ENCODE measurements at places on chromosomes 1 and 21.

- no peak for DNase-seq
Measured at GRCh38 chr1:180451504-180451903, 50.9 kb downstream of the ACBD6 start.

DNA sequence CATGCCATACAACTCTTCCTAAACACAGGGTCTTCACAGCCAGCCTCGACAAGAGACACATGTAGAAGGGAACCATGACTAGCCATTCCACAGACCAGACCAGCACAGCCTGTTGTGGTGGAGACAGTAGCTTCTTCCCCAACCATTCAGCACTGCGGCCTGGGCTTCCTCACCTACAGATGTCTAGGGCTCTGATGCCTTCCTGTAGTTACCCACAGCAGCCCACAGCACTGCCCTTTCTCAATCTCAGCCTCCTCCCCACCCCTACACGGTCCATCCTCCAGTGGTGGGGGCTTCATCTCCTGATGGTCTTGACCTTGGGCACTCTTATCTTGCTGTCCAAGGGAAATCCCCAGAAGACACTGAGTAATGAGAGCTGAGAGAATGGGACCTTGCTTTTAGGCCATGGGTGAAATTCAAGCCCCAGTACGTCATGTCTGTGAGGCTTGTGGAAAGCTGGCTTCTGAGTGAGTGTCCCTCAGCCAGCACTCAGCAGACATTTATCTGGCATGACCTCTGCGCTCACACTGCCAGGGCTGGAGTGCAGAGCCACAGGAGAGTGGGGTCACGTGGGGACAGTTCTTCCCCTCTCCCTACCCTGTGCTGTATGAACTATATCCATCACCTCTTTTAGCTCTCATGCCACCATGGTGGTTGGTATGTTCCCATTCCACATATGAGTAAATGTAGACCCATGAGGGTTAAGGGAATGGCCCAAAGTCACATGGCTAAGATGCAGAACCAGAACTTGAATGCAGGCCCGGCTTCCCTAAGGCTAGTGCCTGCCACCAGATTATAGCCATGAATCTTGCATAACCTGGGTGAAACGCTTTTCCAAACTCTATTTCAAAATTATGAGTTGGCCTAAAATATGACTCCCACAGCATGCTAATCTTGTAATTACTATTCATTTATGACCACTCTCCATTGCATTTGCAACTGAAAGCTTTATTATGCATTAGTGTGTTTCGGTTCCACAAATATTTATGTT is 104.7 kb downstream of the HIVEP3 start:
- no peak for DNase-seq

GRCh38 chr1:11061652-11062365 is 2.0 kb upstream of the SRM start:
- DNase-seq: no peak

DNA sequence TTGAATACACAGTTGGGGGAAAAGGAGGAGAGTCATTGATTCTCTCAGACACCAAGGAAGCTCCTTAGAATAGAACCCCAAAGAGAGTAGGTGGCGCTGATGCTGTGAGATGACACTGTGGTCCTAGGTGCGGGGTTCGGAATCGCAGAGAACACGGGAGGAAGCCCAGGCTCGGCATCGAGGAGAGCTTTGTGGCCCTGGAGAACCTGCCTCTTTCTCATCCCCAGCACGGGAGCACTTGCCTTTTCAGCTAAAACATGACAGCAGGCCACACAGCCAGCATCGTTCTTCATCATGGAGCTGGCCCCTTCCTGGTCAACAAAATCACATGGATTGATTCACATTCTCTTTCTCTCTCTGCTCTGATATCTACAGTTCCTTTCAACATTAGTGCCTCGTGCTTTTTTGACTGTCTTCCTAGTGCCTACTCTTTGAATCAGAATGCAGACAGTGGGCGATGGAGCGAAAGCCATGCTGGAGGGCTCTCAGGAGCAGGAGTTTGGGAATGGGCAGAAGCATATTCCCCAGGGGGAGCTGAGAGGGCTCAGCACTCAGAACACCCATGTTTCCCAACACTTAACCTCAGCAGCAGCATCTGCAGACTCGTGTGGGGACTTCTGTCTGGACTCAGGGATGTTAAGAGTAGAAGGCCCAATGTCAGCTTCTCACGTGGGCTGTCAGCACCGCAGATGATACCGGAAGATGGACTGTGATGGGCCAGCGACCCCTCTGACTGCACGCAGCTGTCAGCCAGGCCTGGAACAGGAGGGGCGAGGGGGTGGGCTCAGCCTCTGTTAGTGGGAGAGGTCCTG is 539.4 kb downstream of the KIF26B start:
- DNase-seq: no peak

GRCh38 chr1:224357626-224358124 is 996 bp downstream of the CNIH4 start:
- DNase-seq: peak; percentile 42

- DNase-seq: peak; percentile 50
Measured at GRCh38 chr1:205458777-205459566, 3.1 kb upstream of the BLACAT1 start.

DNA sequence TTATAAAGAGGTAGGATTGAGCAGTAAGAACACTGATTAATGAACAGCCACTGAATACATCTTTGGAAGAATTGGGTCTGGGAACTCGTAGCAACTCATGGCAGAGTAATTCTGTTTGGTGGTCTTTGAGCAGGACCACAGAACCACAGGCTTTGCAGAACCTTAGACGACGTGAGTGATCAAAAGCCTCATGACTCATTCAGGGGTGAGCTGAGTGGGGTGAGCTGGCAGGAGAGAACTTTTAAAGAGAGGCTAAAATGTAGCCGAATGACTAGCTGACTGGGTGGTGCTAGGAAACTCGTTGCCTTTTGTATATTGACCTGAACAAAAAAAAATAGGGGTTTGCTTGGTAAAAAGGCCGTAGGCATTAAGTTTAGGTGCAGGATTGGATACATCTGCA is 313.8 kb downstream of the TGFB2 start:
- peak; percentile 85 for DNase-seq

DNA sequence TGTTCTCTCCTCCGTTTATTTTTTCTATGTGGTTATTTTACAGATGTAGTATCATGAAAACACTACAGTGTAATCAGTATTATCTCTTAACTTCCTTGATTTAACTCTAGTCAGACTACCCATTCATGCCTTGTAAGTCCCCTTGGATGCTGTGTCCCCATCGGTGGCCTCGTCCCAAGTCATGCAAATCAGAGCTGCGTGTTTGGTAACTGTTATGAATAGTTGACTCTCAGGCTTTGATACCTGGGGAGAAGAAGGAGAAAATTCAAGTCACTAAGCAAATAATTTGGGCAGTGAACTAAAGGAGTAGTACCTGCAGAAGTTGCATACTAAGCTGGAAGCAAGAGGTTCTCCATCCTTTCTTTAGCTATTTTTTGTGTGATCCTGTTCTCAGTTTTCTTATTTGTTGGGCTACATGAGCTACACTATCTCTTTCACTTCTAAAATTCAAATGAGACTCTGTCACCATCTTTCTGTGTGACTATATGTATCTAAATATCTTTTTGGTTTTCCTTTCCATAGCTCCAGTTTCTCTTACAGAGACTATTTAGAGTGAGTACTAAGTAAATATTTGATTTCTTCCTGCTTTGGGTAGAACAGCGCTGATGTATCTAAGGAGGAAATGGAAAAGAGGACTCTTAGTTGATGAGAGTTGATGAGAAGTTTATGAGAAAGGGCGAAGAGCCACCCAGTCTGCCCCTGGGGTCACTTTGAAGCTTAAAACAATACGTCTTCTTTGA is 50.9 kb downstream of the VANGL2 start:
- no peak for DNase-seq

DNA sequence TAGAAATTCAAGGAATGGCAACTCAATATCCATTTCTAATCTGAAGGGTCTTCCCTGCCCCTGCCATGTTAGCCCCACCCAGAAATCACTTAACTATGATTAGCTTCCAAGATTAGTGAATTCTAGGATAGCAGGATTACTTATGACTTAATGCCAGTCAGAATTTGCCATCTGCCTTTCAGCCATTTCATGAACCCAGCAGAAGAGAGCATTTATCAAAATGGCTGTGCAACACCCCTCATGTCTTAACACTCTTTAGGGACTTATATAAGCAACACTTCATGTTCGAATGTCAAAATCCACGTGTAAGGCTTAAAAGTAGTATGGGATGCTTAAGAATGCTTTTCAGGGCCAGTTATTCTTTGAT is 288.5 kb downstream of the NFIA start:
- DNase-seq: no peak

GRCh38 chr1:25445993-25446538 is 15.4 kb downstream of the MACO1 start:
- peak; percentile 37 for DNase-seq

- DNase-seq: no peak
Measured at GRCh38 chr1:153705484-153705883, 22.4 kb upstream of the INTS3 start.

GRCh38 chr1:185438936-185439335 is 121.9 kb upstream of the IVNS1ABP start:
- peak; percentile 42 for DNase-seq

DNA sequence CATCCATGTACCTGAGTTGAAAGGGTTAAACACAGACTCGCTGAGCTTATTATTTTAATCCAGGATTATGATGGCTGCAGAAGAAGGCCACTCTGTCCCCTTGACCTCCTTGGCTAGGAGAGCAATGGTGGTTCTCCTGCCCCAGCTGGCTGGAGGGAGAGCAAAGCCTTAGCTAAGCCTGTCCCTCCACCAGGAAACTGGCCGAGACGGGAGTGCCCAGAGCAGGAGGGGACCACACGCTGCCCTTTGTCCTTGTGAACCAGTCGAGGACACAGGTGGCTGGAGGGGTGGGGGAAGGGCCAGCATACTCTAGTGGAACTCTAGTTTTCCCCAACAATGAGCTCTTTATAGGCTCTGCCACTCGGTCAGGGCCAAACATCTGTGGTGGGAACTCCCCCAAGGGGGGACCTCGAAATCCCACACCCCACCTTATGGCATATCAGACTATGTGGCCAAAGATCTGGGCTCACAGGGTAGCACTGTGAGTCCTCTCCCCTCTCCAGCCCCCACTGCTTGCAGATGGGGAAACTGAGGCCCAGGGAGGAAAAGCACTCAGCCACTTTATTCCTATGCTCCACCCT is 12.9 kb downstream of the KIAA1614 start:
- DNase-seq: no peak

DNA sequence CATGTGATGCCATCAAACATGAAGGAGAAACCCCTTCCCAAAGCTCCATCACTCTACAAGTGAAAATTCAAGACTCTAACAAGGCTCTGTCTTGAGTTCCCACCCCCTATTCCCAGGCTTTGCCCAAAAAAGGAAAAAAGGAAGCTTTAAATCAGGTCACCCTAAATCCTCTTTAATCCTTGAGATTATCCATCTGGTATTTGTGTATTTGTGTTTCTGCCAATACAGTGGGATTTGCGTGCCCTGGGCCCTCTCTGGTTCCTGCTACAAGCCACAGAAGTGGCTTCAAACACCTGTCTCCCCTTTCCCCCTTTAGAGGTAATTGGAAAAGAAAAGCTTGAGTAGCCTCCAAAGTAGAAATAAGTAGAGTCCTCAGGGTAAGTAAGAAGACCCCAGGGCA is 120.4 kb downstream of the EDEM3 start:
- DNase-seq: no peak

GRCh38 chr1:100624886-100625610 is 87.1 kb downstream of the GPR88 start:
- no peak for DNase-seq

- DNase-seq: no peak
Measured at GRCh38 chr1:224774378-224774777, 155.1 kb upstream of the DNAH14 start.

DNA sequence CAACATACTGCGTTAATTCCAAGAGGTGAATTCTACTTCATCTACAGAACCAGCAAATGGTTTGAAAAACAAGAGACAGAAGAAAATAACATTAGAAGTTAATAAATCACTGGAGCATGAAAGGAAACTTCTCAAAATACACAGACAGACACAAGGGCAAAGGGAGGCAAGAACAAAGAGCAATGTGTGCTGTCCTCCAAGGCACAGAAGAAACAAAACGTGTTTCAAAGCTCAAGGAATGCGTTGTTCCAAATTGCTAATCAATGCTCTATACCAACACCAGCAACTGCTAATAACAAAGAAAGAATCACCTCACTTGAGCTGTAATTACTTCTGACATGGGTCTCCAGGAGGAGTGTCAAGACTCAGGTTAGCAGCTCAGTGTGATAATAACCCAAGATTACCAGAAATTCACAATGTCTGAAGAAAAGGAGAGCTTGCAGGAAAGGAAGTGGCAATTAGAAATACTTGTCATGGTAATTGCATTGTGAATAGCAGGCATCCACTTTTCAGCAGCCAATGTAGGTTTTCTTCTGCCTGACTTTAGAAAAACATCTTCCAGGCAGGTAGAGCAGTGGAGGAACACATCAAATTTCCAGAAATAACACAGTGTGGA is 175.4 kb downstream of the SEC16B start:
- no peak for DNase-seq

- no peak for DNase-seq
Measured at GRCh38 chr1:1624443-1625403, 7.2 kb upstream of the MMP23B start.

GRCh38 chr1:226605318-226605950 is 56.9 kb downstream of the STUM start:
- no peak for DNase-seq

- no peak for DNase-seq
Measured at GRCh38 chr1:31300193-31300592, 3.4 kb downstream of the ZCCHC17 start.

GRCh38 chr1:41849211-41849759 is 69.4 kb downstream of the HIVEP3 start:
- DNase-seq: peak; percentile 20

- DNase-seq: no peak
Measured at GRCh38 chr1:22222723-22223122, 79.8 kb upstream of the WNT4 start.

GRCh38 chr1:234604495-234605398 is 5.2 kb downstream of the IRF2BP2 start:
- peak; percentile 72 for DNase-seq

- no peak for DNase-seq
Measured at GRCh38 chr1:183723571-183723970, 70.5 kb upstream of the APOBEC4 start.

All from fibroblast of skin of right quadriceps (primary cell).